ENCODE measurements at places on chromosomes 3 and 15.

DNA sequence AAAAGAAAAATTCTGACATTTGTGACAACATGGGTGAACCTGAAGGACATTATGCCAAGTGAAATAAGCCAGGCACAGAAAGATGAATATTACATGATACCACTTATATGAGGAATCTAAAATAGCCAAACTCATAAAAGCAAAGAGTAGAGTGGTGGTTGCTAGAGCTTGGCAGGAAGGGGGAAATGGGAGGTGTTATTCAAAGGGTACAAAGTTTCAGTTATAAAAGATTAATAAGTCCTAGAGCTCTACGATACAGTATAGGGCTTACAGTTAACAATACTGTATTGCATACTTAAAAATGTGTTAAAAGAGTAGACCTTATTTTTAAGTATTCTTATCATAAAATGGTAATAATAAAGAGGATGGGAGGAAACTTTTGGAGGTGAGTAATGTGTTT is 111.6 kb upstream of the NR2E3 start:
- no peak for DNase-seq

DNA sequence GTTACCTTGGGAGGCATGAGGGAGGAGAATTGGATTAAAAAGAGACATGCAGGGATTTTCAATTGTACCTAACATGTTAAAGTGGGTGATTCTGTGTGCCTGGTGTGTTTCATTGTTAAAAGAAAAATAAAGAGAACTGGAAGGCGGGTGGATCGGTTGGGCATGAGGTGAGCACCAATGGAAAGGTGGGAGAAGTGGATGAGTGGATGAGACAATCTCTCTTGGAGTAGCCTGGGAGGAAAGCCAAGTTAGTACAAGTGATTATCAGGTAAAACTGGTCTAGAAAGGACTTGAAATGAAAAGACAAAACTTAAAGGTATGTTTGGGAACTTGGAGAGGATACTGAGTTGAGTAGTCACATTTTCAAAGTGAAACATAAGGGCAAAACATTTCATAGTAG is 12.1 kb downstream of the VEPH1 start:
- DNase-seq = no peak

DNA sequence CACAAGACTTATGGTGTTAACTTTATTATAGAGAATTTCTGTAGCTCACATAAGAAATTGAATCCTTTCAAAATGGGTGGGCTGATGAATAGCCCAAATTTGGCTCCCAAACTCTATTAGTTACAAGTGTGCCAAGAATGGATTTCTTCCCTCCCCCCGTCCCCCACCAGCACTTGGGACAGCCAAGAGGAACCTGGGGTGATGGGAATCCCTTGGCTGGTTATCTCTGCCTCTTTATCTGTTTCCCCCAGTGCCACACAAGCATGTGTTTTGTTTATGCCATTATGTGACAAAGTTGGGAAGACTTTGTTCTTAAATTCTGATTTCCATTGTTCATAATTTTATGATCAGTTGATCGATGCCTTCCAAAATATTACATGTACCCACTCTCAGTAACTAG is 28.3 kb downstream of the CMSS1 start:
- DNase-seq = no peak

- DNase-seq = no peak
Observed at GRCh38 chr15:67146234-67146633, 80.8 kb downstream of the SMAD3 start.
